RKO (cell line): ENCODE measurements at places on chromosomes 3 and 15.
A peak's percentile ranks its signal among the peaks of the same experiment; 100 is the strongest.

DNA sequence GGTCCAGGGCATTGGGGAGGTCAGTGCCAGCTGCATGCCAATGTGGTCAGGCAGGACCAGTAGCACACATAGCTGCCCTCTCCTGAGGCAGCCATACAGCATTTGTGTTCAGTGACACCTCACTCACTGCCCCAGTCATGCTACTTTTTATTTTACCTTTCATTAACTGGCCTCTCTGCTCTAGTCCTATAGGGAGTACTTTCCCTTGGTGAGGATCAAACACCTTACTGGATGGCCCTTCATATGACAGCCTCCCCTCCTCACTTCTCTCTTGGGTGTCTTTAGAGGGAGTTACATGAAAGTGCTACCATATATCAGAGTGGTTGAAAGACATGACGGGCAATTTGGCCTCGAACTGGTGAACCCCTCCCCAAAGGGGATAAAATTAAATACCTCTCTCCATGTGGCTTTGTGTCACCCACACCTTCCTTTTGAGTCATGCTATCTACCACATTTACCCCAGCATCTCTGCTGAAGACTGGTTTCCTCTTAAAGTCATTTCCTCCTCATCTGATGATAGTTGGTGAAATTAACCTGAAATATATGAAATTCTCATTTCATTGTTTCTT, 17.6 kb downstream of the RLBP1 start:
- DNase-seq: no peak

- no peak for DNase-seq
These were observed 407.3 kb upstream of the PPP2R3A start for GRCh38 chr3:135558150-135558783.

GRCh38 chr3:147420353-147421183, 11.4 kb downstream of the ZIC1 start:
- no peak for DNase-seq

- DNase-seq: peak; percentile 9
These were observed 64.2 kb downstream of the MYO5A start for GRCh38 chr15:52464478-52464877.

DNA sequence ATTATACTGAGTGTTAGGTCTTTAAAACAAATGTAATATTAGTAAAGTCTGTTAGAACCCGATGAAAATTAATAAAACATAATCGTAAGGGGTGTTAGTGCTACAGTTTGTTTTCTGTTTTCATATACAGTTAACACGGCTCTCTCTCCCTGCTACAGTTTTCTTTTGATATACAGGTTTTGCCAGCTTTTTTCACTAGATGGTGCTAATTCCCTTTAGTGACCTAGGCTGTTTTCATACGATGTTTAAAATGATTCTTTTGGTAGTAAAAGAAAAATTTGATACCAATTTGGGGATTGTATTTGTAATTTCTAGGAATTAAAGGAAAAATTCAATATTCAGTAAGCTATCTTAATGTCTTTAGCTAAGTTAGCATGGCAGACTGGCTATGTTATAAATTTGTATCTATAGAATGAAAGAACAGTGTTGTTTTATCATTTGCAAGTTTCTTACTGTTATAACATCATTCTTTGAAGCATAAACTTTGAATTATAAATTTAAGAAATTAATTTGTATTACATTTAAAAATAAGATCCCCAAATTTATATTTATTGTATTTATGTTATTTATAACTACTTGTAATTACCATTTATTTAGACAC, 11.5 kb downstream of the APH1B start:
- DNase-seq: peak; percentile 76

- no peak for DNase-seq
These were observed 495.2 kb upstream of the EPHA6 start for GRCh38 chr3:96319166-96319565.

DNA sequence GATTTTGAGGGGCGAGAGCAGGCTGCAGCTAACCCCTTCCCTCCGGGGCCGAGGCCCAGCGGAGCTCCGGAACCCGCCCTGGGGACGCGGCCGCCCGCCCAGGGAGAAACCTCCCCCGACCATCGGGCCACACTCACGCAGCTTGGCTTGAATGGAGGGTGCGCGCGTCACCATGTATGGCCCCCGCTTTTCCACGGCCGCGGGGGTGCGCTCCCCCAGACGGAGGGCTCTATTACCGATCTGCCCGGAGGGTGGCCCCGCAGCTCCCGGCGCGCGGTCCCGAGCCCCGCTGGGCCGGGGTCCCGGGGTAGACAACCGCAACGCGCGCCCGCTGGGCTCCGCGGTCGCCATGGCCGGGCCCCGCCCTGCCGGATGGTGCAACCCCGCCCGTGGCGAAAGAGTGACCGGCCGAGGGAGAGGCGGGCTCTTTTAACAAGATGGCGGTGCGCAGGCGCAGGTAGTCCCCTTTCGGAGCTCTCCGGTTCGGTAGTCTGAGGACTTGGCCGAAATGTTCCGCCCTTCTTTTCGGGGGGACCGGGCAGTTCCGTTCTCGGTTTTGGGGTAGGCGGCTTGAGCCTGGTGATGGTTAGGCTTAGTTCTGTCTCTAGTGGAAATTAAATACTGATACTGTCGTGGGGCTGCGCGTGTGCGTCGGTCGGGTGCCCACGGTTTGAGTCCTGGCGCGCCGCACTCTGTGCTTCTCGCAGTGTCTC, at the start of gene FAM219B:
TSS of gene FAM219B (minus strand) at position 402 of the 713 bp plus-strand sequence. CDS start at position 351, 51 bp downstream.
- peak; percentile 90 for DNase-seq

DNA sequence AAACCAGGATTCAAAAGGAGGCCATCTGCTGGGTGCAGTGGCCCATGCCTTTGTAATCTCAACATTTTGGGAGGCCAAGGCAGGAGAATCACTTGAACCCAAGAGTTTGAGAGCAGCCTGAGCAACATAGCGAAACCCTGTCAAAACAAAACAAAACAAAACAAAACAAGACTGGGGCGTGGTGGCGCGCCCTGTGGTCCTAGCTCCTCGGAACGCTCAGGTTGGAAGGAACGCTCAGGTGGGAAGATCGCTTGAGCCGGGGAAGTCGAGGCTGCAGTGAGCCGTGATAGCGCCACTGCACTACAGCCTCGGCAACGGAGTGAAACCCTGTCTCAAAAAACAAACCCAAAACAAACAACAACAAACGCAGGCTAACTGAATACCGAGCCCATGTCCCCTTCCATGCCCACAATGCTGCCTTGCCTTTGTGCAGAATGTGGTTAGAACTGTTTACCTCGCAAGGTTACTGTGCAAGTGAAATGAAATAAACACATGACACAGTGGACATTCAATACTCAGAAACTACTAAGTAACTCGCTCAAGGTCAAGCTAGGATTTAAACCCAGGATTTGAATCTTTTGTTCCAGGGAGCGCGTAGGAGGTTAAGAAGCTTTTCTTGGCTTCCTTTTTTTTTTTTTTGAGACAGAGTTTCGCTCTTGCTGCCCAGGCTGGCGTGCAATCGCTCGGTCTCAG, 766 bp upstream of the EMC4 start:
- DNase-seq: no peak
